NCI-H345 (cell line): ENCODE measurements at places on chromosomes 3 and 15.
A peak's percentile ranks its signal among the peaks of the same experiment; 100 is the strongest.

DNA sequence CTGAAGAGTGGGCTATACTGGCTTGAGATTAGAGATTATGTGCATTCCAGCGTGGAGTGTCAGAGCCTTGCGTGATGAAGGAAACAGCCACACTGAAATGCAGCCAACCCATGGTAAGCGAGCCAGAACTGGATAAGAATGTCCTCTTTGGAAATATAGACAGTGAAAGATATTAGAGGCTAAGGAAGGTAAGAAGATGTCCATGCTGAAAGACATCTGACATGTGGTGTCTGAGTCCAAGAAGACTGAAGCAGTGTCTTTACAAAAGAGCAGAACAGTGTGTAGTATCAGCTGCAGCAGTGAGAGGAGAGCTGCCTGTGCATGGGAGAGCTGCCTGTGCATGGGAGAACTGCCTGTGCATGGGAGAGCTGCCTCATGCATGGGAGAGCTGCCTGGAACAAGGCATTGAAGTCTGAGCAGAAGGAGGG is 672.2 kb downstream of the DIPK2A start:
- DNase-seq: no peak

DNA sequence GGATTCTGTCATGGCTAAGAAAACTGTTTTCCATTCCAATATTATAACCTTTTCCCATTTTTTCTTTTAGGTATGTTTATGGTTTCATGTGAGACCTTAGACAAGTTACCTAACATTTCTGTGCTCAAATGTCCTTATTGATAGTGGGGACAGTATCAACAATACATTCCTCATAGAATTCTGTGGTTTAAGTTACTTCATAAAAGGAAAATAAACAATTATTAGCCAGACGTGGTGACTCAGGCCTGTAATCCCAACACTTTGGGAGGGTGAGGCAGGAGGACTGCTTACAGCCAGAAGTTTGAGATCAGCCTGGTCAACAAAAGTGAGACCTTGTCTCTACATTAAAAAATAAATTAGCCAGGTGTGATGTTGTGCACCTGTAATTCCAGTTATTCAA is 436.8 kb upstream of the CNTN4 start:
- DNase-seq: no peak

DNA sequence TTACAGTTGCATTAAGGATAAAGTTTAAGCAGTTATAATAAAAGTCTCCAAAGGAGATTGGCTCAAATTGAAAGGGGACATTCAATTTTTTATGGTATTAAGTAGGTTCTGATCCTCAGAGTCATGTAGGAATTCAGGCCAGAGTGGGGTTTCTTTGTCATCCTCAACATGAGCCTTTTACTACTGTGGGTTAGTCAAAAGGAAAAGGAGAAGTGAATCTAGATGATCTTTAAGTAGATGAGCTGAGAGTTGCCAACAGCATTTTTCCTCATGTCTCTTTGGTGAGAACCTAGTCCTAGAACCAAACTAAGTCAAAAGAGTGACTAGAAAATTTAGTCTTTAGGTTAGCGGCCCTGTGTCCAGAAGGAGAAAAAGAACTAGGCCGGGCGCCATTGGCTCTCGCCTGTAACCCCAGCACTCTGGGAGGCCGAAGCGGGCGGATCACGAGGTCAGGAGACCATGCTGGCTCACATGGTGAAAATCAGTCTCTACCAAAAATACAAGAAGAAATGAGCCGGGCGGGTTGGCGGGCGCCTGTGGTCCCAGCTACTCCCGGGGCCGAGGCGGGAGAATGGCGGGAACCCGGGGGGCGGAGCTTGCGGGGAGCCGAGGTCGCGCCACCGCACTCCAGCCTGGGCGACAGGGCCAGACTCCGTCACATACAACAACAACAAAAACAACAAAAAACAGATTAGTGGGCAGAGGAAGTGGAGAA is 4.2 kb upstream of the CHL1 start:
- DNase-seq: no peak

GRCh38 chr3:191378142-191378812 is 48.0 kb upstream of the UTS2B start:
- DNase-seq: no peak

- no peak for DNase-seq
Observed at GRCh38 chr3:126883241-126883640, 99.7 kb upstream of the PLXNA1 start.

GRCh38 chr15:64705006-64705405 is 70.4 kb downstream of the RBPMS2 start:
- DNase-seq: no peak

GRCh38 chr3:135239615-135239884 is 444.5 kb downstream of the EPHB1 start:
- DNase-seq: peak; percentile 9

DNA sequence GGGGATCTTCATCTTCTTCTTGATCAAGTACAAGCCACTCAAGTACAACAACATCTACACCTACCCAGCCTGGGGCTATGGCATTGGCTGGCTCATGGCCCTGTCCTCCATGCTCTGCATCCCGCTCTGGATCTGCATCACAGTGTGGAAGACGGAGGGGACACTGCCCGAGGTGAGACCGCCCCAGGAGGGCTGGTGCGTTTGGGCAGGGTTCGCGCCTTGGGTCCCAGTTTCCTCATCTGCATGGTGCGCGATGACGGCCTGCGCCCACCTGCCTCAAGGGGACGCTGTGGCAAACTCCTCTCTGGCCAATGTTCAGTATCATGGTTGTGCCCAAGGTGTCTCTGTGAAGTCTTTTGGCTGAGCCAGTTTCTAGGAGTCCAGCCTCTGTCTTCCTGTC is 57.5 kb upstream of the SLC6A1 start:
- DNase-seq: no peak

DNA sequence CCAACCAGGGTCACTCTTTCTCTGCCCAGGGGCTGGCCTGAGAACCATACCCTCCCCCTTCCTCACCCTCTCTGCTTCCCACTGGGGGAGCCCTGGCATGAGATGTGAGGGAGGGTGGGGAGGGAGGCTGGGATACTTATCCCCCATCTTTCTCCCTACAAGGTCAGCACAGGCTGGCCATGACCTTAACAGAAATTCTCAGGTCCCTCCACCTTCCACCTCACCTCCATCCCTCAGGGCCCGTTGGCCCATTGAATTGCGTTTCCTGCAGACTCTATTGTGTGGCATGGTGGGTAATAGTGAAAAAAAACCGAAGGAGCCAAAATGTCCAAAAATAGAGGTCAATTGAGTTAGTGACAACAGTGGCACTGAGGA is 159.5 kb downstream of the OR4M2 start:
- DNase-seq: no peak

DNA sequence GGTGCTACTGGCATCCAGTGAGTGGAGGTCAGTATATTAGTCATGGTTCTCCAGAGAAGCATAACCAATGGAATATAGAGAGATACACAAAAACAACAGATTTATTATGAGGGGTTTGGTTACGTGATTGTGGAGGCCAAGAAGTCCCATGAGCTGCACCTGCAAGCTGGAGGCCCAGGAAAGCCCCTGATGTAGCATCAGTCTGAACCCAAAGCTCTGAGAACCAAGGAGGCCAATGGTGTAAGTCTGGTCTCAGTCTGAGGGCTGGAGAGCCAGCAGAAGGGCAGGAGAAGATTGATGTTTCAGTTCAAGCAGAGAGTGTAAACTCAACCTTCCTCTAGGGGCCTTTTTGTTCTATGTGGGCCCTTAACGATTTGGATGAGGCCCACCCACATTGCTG is 144.1 kb downstream of the KLF13 start:
- DNase-seq: no peak

DNA sequence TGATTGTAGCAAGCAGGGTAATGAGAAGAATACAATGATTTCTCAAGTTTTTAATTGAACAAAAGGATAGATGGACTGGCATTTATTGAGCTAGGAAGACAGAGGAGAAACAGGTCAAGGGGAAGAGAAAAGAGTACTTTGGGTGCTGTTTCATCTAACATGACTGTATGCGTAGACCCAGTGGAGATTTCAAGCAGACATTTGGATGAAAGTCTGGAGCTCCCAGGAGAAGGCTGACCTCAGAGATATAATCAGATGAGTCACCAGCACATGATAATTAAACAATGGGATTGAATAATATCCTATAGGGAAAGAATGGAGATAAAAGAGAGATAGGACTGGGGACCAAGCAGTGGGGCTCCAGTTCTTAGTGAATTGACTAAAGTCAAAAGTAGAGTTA is 194.9 kb downstream of the ARRDC4 start:
- no peak for DNase-seq

DNA sequence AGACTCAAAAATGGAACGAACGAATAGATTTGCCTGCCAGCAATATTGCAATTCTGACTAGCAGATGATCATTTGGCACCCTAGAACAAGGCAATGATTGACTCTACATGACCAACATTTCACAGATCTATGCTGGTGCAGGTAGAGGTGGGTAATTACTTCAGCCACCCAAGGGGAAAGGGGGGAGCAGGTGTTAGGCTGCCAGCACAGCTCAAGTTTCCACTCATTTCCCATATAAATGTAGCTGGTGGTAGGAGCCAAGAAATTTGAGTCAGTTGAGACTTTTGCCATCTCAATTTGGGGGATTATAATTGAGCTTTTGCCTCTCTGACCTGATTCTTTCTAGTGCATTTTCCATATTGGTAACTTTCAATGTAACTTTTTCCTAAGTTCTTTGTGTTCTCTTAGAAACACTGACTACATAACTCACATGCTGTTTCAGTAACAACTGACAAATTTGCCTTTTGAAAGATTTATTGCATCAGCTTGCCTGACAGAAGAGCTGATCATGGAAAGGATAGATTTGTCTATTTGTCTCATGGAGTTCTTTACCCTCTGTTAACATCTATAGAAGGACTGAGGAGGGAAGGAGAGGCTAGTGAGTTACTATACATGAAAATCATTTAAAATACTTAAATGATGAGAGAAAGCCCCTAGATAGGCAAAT is 902.5 kb downstream of the ZPLD1 start:
- DNase-seq: no peak

DNA sequence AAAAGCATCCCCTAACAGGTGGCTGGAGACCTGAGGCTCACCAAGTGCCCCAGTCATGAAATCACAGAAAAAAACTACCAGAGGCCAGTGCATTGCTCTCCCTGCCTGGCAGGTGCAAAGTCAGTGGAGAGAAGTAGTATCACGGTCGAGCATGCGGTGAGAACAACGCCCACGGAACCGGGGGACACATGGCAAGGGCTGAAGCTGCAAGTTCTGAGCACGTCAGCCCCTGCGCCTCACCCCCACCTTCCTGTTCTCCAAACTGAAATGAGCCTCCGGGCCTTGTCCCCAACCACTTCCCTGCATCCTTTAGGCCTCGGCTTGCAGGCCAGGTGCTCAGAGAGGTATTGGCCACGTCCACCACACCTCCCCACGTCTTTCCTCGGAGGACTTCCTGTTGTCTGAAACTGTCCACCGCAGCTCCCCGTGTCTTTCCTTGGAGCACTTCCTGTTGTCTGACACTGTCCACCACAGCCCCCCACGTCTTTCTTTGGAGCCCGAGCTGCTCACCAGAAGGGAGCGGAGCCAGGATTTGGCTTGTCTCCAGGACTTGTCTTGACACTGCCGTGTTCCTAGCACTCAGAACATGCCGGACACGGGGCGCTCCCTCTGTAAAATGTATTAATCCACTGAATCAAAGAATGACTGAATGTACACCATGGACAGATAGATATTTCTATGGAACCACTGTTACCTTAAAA is 43.9 kb downstream of the NSMCE3 start:
- DNase-seq: no peak

DNA sequence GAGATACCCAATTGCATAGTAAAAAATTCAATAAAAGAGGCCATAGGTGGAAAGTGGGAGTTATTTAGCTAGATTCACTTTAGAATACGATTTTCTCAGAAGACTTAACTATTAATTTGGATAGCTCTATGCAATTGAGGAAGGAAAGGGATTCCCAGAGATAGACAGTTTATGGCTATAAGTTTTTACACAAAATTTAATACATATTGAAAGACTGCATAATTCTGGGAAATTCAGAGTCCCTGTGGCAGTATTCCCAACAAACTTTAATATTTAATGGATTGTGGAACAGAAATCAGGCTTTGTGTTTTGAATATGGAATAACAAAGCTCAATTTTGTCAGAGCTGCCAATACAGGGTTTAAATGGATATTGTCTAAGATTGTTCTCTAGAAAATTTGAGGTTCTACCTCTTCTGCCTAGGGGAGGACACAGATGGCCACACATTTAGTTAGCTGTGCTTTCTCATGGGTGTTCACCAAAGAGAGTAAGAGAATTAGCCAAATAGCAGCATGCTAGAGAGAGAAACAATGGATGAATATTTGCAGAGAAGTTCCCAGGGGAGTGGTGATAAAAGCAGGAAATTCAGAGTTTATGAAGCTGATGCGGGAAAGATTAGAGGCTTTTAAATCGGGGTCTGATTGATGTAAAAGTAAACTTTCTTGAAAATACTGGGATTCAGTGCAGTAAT is 8.5 kb downstream of the ISL2 start:
- DNase-seq: no peak

- no peak for DNase-seq
Observed at GRCh38 chr3:127112796-127113570, 79.9 kb upstream of the PRR23E start.

GRCh38 chr3:107927361-107928083 is 163.3 kb downstream of the CD47 start:
- peak; percentile 62 for DNase-seq

- no peak for DNase-seq
Observed at GRCh38 chr15:94322141-94322540, 90.8 kb downstream of the MCTP2 start.
